ENCODE measurements at places on chromosomes 16 and 17. TPM values are rescaled to one million over a fixed set of nuclear protein-coding genes. Genes with fewer than 3 reads are reported as not detected.

DNA sequence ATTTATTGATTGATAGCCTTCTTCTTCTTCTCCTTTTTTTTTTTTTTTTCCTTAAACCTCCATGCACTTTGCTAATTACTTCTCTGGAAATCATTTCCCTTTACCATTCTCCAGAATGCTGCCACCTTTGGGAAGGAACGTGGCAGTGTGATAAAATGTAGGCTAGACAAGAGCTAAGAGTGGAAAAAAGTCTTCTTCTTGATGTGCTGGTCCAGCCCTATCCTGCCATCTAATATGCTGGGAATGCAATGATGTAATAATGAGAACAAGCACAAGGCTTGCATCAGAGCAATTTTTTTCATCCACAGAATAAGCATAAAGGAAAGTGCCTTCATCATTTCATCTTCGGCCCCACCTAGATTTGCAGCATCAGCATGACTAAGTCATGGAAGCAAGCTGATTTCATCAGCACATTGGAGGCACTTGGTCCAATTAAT lies 128.7 kb upstream of the ZFHX3 start:
- no peak for DNase-seq

- DNase-seq, result no peak
Measured at GRCh38 chr17:58520843-58521430, 6.5 kb upstream of the MTMR4 start.

DNA sequence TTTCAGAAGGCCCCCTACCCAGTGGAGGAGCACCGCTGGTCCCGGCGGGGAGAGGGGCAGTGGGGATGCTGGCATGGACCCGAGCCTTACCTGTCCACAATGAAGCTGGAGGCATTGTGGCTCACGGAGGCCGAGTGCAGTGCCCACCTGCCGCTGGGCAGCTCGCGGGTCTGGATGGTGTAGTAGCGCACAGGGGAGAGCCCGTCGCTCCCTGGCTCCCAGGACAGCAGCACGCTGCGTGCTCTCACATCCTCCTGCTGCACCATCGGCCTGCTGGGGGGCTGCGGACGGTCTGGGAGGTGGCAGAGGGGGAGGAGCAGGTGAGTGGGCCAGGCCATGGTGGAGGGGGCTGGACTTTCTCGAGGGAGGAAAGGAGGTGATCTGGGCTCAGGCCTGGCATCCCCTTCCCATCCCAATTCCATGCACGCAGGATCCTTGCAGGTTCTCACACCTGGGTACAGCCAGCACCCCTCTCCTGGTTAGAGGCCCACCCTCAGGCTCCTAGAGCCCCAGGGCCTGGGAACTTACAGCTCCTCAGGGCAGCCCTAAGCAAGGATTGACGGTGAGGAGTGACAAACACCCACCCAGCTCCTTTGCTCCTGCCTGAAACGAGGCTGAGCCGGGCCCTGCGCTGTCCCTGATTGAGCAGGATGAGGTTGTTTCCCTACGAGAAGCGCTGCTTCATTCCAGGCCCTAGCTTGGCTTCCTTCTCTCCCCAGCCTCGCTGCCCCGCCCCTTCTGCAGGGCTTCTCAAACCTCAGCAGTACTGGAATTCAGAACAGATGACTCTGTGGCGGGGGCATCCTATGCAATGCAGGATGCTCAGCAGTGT lies 76.2 kb upstream of the CDC42EP4 start:
- DNase-seq, result no peak

DNA sequence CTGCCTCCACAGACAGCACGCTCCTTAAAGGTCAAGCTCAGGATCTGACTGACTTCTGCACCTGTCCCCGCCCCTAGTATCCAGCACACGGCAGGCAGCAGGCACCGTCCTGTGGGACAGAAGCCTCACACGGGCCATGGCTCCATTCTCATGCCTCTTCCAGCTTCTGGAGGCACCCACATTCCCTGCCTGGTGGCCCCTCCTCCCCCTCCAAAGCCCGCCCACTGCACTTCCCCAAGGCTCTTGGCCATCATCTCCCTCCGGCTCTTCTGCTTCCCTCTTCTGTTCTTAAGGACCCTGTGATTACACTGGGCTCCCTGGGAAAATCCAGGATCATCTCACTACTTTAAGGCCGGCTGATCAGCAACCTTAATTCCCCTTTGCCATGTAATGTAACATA lies 3.5 kb downstream of the CANT1 start:
- DNase-seq, result no peak

DNA sequence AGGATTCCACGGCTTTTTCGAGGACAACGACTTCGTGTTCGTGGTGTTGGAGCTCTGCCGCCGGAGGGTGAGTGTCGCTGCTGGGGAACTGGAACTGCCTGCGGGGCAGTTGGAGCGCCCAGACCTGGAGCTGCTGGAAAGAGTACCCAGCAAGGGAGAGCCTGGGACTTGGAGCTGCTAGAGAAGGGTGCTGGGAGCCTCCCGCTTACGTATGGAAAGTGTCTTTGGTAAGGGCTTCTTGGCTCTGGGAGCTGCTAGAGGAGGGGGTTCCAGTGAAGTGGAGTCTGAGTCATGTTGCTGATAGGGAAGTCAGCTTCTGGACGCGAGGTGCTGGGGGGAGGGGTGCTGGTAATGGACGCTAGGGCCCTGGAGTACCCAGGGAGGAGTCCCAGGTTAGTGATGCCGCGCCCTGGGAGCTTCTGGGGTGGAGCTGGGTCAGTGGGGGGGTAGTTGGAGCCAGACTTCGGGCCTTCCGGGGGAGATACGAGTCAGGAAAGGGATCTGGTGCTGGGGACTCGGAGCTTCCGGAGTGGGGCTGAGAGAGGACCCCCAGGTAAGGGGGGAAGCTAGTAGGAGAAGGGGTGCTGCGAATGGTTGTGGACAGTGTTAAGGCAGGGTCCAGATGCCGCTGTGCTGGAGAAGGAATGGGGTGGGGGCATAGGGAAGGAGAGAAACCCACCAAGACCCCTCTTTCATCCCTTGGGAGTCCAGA lies 741 bp downstream of the PLK1 start:
- DNase-seq, result no peak

- no peak for DNase-seq
Measured at GRCh38 chr16:50274326-50275097, 8.2 kb downstream of the ADCY7 start.

DNA sequence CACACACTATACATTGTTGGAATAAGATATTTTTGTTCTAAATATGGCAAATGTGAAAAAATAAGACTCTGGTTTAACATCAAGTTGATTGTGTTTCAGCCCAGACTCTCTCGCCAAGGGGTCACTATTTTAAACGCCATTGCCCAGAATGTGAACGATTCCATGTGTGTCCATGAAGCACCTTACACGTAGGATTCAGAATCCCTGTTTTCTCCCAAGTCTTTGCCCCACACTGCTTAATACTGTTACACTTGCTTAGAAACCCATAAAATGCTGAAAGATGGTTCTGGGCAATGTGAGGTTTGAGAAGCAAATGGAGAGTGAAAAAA lies 7.7 kb downstream of the HS3ST3B1 start:
- no peak for DNase-seq

DNA sequence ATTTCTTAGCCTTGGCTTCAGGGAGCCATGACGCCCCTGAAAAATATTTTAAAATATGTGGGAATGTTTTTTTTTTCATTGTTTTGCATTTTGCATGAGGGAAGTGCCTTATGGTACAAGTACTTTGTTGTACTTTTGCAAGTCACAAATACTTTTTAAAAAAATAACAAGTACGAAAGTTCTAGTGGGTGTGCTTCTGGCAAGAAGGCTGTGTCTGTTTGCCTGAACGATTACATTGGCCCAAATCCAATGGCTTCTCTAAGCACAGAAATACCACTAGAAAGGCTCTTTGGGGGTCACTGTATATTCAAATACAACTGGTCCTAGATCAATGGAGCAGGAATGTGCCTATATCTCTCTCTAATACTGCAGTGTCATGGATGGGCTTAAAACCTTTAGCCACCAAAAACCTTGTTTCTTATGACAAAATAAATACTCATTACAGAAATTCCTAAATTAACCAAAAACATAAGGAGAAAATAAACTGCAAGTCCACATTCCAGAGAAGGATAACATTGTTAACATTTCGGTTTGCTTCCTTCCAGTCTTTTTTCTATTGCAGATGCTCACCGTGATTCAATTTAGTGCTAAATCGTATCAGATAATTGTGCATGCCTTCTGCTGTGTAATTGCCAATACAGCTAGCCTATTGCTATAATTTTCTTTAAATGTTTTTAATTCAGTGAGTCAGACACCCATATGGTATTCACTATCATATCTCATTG lies 97.4 kb downstream of the VAT1L start:
- no peak for DNase-seq

DNA sequence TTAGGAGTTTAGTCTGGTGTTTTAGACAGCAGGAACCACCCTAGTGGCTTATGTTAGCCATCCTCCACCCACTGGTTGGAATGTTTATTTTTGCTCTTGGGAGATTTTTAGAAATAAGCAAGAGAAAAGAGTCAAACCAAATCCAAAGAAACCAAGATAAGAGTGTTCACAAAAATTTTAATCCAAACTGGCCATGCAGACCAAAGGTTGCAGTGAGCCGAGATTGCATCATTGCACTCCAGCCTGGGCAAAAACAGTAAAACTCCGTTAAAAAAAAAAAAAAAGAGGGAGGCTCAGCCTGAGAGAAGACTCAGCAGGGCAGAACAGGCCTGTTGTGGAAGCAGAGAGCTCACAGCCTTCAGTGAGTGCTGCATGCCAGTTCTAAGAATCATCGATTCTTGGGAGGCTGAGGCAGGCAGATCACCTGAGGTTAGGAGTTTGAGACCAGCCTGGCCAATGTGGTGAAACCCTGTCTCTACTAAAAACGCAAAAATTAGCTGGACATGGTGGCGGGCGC lies 12.2 kb upstream of the C16orf54 start:
- DNase-seq, result no peak

GRCh38 chr17:28812748-28813377 lies 29.7 kb downstream of the FAM222B start:
- no peak for DNase-seq

GRCh38 chr16:73240920-73241319 lies 193.0 kb upstream of the ZFHX3 start:
- no peak for DNase-seq

DNA sequence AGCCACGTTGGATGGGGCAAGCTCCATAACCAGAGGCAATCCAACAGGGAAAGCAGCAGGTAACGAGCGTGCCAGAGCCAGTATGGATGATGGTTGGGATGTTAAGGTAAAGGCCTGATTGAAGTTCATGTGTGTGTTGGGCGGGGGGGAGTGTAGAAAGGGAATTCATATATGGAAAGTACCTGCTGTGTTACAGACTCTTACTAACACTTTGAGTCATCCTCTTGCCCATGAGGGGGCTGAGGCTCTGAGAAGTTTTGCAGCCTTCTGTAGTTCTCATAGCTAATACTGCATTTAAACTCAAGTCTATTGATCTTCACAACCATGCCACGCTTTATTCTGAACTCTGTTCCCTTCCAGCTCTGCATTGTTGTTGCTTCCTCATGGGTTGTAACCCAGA lies 28.5 kb downstream of the SYCE1L start:
- no peak for DNase-seq

- DNase-seq, result no peak
Measured at GRCh38 chr17:69342896-69343644, 16.1 kb upstream of the ABCA5 start.

- DNase-seq, result no peak
Measured at GRCh38 chr16:58655215-58655596, 25.6 kb upstream of the CNOT1 start.

GRCh38 chr16:62100651-62101050 lies 64.4 kb upstream of the CDH8 start:
- no peak for DNase-seq

- DNase-seq, result no peak
Measured at GRCh38 chr17:58121925-58122324, 26.3 kb upstream of the OR4D1 start.

DNA sequence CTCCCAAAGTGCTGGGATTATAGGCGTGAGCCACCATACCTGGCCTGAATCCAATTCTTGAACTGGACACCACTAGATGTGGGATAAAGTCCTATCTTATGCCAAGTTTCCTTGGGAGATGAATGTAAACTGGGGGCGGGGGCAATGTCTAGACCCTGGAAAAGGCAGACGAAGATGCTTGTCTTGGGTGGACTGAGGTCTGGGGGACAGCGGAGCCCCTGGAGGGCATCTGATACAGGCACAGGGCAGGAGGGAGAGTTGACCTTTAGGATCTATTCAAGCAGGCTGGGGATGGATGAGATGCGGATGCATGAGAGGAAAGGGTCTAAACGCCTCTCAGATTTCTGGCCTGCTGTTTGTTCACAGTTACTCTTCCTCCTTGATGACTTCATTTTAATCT lies 11.7 kb downstream of the C1QTNF1 start:
- DNase-seq, result no peak

DNA sequence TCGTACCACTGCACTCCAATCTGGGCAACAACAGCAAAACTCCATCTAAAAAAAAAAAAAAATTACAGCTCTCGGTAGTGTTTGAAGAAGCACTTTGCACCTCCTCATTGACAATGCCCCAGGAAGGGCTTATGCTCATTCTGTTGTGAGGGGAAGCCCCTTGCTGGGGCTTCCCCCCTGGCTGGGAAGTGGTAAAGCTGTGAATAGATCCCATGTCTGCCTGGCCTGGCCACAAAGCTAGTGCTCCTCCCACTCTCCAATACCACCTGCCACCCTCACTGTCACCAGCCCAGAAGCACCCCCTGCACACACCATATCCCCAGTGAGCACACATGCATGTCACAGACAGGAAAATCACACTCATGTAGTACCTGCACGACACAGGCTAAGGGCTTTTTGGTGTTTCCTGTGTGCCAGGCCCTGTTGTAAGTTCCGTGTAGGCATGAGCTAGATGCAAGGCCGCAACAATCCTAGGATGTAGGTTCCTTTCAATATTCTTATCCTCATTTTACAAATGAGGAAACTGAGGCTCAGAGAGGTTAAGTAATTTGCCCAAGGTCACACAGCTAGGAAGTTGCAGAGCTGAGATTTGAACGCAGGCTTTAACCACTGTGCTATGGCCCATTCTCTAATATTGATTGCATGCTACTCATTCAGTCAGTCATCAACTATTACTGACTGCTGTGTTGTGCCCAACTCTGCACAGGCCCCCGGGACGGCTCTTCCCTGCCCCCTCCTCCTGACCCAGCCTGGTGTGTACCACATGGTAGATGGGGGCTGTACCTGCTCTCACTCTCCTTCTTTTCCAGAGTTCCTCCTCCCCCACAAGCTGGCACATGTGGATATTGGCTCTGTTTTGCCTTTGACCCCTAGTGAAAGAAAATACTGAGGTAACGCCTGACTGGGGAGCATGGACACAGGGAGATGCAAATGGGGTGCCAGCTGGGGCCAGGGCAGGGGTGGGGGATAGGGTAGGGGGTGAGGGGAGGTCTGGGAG lies 11.9 kb upstream of the COL1A1 start:
- no peak for DNase-seq

GRCh38 chr17:50169121-50169764 lies 3.4 kb downstream of the SGCA start:
- DNase-seq, result no peak

- DNase-seq, result no peak
Measured at GRCh38 chr17:79466562-79467350, 144.1 kb downstream of the RBFOX3 start.

SPIRE2 gene
- 6.4 TPM for polyA plus RNA-seq

KRT28 gene
- not detected for polyA plus RNA-seq

HCRT gene
- polyA plus RNA-seq, result not detected

ARL5C gene
- polyA plus RNA-seq, result not detected

PROCA1 gene
- 1.8 TPM for polyA plus RNA-seq

P3H4 gene
- 11.5 TPM for polyA plus RNA-seq

LRRC37A3 gene
- 1.7 TPM for polyA plus RNA-seq

CA7 gene
- not detected for polyA plus RNA-seq

TRAF7 gene
- 57.0 TPM for polyA plus RNA-seq

SMIM22 gene
- 52.2 TPM for polyA plus RNA-seq

SLC5A11 gene
- 0.03 TPM for polyA plus RNA-seq

CTF1 gene
- 16.8 TPM for polyA plus RNA-seq

CARD14 gene
- polyA plus RNA-seq, result 1.2 TPM
